Stimulated activated CD8-positive, alpha-beta memory T cell treated with anti-CD3 and anti-CD28 coated beads, Interleukin-2, amount 100 ng/mL, for 1 hour (primary cell): ENCODE measurements at places on chromosomes 5 and 9.

DNA sequence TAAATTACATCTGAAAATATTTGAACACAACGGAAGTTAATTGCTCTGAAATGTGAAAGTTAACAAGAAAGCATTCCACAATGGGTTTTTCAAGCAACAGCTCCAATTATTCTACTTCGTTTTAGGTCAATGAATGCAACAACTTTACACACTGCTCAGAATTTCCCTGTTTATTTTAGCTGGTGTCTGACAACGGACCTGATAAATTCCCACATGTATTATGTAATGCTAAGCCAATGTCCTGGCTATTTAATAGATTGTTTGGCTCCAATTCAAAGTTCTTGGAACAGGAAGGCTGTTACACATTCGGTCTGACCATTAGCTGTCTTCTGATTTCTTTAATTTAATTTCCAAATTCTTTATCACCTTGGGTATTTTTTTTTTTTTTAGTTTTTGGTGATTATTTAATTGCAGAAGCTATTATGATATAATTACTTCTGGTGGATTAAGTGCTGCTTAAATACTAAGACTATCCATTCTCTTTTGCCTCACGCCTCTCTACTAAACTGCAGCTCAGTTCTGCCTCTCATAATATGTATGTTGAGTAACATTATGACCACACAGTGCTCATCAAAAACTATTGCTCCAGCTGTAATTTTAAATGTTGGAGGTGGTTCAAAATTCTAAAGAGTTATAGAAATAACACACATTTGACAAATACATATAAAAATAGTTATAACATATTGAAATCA lies 57.9 kb downstream of the MEF2C start:
- DNase-seq, result no peak

DNA sequence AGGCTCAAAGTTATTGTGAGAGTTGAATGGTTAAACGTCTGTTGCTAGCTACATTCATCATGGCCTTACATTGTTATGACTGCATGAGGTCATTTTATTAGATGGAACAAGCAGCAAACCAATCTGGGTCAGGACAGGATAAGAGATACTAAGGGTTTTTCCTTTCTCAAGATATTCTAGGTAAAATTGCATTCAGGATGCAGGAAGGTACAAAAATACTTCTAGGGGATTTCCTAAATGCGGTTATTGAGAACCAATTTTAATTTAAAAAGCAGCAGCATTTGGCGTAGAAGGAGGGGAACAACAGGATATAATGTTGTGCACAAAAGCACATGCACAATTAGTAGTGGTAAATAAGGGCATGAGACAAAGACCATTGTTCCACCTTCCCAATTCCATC lies 39.2 kb upstream of the LURAP1L start:
- no peak for DNase-seq

GRCh38 chr5:126414874-126415502 lies 8.2 kb upstream of the GRAMD2B start:
- DNase-seq, result no peak

- no peak for DNase-seq
These were observed 22.6 kb upstream of the TGFBI start for GRCh38 chr5:136006164-136006563.
